ENCODE measurements at places on chromosomes 12 and 14.

DNA sequence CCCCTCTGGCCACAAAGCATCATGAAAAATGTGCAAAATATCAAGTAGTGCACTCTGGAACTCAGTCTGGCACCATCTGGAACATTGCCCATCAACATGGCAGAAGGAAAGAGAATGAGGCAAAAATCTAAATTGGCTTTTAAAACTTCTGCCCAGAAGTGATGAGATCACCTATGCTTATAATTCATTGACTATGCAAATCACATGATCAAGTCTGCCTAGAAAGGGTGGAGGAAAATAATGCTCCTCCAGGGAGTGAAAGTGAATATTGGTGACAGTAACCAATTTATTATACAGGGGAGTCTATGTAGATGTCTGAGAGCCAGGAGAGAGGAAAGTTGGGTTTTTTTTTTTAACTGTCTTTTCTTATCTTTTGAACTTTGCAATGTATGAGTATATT, 73.3 kb upstream of the HIF1A start:
- no peak for DNase-seq

DNA sequence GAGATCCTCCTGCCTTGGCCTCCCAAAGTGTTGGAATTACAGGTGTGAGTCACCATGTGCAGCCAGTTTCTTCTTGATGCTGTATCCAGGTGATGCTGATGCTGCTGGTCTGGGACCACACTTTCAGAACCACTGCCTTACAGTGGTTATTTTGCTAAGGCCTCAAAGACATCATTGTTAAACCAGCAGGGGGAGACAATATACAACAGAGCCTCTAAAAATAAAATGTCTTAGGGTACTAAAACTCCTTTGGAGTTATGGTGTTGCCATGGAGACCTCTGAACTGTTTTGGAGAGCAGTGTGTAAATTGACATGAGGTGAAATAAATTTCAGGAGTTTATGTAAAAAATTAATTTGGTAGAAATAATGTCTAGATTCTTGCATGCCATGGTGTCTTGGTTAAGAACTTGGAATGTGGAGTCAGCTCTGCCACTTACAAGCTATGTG, 1.1 kb upstream of the ARG2 start:
- DNase-seq: no peak

DNA sequence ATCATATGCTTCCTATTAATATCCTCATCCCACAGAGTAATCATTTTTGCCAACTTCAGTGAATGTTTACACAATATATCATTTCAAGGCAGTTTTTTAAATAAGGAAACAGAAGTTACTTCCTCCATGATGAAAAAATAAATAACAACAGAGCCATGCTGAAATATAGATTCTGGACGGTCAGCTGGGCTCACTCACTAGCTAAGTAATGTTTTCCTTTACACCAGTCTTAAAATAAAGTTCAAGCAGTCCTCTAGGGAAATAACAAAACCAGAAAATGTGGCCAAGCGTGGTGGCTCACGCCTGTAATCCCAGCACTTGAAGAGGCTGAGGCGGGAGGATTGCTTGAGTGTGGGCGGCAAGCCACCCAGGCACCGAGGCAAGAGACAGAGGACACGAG, 28.7 kb downstream of the AICDA start:
- DNase-seq: no peak

- no peak for DNase-seq
Observed at GRCh38 chr12:47734725-47735480, 9.6 kb upstream of the ENDOU start.

GRCh38 chr12:28512406-28512805, 322.1 kb downstream of the CCDC91 start:
- DNase-seq: no peak

- no peak for DNase-seq
Observed at GRCh38 chr14:40271480-40271879, 839.2 kb upstream of the FBXO33 start.

- peak; percentile 22 for DNase-seq
Observed at GRCh38 chr12:25051656-25052195, 102.8 kb upstream of the BCAT1 start.

DNA sequence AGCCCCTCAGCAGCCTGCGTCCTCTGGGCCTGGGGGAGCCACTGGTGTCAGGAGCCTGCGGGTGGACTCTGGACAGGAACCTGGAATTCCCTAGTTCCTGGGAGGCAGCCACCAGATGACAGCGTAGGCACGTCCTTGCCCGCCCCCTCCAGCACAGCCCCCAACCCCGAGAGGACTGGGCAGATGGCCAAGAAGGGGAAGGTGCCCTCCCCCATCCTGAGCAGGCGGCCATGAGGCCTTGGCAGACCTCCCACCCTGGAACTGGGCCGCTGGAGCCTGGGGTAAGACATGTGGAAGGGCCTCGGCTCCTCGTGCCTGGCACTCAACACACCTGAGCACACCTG, 60.4 kb upstream of the FBRSL1 start:
- DNase-seq: no peak

DNA sequence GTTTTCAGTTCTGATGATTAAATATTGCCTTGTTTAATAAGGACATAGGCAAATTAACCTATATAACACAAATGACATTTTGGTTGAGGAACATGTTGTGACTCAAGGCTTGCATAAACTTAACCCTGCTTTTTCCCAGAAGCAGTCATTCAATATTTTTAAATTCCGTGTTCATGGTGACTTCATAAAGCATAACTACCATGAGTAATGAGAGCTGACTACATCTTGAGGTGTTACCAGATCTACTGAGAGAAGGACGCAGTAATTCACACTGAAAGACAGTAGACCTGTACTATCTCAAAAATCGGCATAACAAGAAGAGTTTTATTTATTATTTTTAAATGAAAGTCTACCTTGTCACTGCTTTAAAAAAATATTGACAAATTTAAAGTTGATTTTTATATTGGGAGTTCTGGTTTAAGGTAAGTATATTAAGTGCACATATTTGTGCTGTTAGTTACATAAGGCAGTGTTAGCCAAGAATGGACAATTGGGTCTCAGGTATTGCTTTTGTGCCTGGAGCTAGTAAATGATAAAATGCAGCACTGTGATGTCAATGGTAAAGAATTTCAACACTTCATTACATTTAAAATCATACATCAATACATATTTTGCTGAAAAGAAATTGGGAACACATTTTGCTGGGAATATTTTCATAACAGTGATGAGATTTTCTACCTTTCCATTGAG, 1198.5 kb downstream of the FSCB start:
- DNase-seq: no peak

- no peak for DNase-seq
Observed at GRCh38 chr12:43255522-43256111, 296.4 kb downstream of the ADAMTS20 start.

DNA sequence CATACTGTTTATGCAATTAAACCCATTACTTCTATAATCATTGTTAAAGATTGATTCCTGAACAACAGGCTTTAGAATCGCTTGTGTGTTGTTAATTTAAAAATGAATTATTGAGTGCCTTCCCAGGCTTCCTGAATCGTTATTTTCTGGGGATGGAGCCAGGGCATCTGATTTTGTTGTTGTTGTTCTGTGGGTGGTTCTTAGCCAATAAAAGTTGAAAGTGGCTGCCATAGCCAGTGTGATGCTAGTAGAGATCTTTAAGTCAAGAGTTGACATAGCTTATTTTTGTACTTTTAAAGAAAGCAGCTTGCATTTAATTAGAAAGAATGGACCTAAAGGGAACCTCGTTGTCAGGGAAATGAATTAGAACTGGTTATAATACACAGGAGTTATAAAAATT, 6.4 kb downstream of the GOLGA5 start:
- no peak for DNase-seq

GRCh38 chr14:89814126-89814525, 140.4 kb downstream of the EFCAB11 start:
- DNase-seq: no peak

DNA sequence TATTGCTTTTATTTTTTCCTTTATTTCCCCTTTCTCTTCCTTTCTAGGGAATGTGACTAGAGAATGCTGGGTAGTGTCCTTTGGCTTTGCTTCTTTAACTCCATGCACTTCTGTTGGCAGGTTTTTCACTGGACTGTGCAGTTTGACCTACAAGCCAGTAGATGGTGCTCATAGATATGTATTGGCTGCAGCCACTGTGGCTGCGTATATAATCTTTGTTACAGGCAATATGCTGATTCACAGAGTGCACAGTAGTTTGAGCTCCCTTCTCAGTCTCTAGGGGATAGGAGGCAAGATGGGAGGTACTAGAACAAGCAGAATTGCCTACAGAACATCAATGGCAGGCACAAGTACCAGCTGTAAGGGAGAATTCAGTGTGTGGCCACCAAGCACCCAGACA, 503.5 kb downstream of the LRFN5 start:
- DNase-seq: no peak

GRCh38 chr14:68703093-68703492, 89.8 kb downstream of the ZFP36L1 start:
- no peak for DNase-seq

- DNase-seq: no peak
Observed at GRCh38 chr12:14452865-14453264, 87.4 kb downstream of the ATF7IP start.

GRCh38 chr12:46470036-46470627, 97.6 kb upstream of the SLC38A2 start:
- no peak for DNase-seq

DNA sequence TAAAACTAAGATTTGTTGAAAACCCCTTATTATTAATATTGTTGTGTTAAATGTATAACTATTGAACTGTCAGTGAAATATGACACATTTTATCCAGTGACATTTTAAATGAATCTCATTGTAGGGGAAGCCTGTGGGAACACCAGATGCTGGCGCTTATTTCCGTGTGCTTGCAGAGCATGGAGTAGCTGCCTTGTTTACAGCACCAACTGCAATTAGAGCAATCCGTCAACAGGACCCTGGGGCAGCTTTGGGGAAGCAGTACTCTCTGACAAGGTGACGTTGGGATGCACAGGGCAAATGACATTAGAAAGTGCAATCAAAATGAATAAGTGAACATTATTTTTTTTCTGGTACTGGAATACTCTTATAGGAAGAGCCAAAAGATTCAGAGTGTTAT, 96.8 kb downstream of the ACSS3 start:
- no peak for DNase-seq

- no peak for DNase-seq
Observed at GRCh38 chr12:127606476-127607015, 660.4 kb upstream of the TMEM132C start.

GRCh38 chr14:20417250-20418186, 4.2 kb upstream of the TEP1 start:
- no peak for DNase-seq

DNA sequence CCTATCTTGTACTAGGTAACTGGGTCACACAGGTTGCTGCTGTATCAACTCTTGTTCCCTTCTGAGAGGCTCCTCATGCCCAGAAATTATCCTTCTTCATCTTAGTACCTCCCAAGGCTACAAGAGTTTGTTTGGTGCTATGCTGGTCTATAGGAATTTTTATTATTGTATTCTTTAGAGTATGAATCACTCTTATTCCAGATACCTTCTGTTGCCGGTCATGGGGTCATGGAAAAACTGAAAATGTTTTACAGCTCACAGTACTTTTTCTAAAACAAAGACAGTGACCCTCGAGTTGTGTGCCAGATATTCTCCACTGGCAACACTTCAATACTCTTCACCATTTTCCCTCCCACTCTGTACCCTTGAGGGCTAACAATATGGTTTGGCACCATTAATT, 1598.0 kb upstream of the TMEM132C start:
- no peak for DNase-seq

DNA sequence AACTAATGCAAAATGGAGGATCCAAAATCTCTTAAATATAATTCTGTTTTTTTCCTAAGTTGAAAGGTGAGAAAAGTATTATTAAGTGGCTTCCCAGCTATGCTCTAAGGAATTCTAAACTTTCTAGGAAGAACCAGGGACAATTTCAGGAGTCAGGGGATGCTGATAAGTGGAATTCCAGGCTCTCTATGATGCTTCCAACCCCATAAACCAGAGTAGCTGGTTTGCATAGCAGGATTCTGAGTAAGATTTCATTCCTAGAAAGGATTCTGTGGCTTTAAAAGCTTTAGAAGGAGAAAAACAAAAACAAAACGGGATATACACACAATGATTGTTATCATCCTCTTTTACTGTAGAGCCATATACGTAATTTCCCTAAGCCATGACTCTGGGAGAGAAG, 93.9 kb downstream of the SLC16A7 start:
- DNase-seq: no peak

- no peak for DNase-seq
Observed at GRCh38 chr12:51192284-51192671, 19.3 kb upstream of the TFCP2 start.

DNA sequence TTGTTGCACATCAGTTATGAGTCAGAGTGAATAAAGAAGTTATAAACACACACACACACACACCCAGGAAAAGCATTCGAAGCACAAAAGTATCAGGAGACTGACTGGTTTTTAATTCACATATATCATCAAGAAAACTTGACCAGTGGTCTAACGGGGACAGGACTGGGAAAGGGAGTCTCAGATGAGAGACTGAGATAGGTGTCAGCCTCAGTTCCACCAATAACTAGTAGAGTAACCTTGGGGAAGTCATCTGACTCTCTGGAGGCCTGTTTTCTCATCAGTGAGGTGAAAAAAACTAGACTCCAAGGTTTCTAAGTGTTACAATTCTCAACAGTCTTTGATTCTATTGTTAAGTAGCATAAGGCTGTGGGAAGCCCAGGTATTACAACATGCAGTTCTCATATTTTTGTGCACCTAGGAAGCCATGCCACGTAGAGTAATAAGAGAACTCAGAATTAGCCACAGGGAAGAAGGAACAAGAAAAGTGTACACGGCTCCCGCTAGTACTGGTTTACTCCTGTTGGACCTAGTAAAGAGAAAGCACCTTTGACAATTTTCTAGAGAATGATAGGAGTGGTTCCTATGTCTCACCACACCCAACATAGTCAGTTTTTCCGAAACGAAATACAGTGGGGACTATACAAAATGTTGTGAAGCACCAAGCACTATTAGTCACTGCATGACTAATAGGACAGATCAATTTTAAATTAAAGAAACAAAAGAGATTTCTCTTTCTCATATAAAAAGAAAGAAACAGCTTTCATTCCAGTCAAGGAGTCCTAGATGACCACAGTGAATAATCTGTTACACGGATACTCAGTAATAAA, 5.0 kb downstream of the PPTC7 start:
- peak; percentile 16 for DNase-seq

GRCh38 chr12:68435816-68436215, 103.7 kb upstream of the MDM1 start:
- DNase-seq: no peak

- DNase-seq: no peak
Observed at GRCh38 chr14:33570694-33571310, 380.1 kb downstream of the EGLN3 start.

DNA sequence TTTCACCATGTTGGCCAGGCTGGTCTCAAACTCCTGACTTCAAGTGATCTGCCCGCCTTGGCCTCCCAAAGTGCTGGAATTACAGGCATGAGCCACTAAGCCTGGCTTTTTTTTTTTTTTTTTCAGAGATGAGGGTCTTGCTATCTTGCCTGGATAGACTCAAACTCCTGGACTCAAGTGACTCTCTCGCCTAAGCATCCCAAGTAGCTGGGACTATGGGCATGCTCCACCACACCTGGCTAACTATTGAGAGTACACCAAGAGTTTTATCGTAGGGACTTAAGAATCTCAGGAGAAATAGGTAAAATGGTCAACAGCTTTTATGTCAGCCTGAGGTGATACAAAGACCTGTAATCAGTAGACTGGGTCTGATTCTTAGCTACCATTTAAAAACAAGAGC, 31.2 kb upstream of the SIX1 start:
- no peak for DNase-seq
